Heart left ventricle (tissue), 16 donors: ENCODE measurements at places on chromosomes 6 and 20.

DNA sequence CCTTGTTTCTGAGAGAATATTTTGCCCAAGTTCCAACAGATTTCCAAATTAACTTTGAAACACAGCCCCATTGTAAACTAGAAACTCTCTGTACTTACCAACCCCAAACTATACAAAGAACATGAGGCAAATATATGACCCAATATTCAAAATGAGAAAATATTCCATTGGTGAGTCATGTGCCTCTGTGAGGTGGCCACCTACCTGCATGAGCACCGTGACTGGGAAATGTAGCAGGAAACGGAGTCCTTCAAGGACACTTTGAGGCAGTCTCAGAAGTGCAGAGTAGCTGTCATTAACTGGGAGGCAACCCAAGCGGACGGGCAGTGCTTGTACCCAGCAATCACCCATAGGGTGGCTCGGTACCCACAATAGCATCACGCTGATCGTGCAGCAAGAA is 335.5 kb upstream of the NOX3 start:
- H3K36me3 ChIP-seq: no peaks in the 10 kb centered on the region
- no peak for DNase-seq
- no peak overlapping the region for H3K27ac ChIP-seq
- H3K4me1 ChIP-seq: no peaks in the 10 kb centered on the region

DNA sequence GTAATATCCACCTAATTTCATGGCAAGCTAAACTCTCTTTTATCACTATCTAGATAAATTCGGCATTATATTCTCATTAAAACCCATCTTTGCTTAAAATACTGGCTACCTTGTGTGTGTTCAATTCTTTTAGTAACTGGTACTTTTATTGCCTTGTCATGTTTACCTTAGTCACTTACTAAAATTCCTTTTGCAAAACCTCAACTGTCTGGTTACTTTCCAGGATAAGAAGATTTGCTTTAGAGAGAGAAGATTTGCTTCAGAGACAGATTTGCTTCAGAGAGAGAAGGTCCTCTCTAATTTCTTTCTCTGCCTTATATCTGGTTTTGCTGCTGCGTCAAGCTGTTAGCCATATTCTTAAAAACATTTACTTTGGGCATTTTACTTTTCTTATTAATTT is 151.5 kb upstream of the MLIP start:
- no peak overlapping the region for H3K27ac ChIP-seq
- no peak overlapping the region for H3K4me3 ChIP-seq
- no peaks in the 10 kb centered on the region for H3K36me3 ChIP-seq
- DNase-seq: no peak

- H3K36me3 ChIP-seq: no peaks in the 10 kb centered on the region
- DNase-seq: no peak
- H3K27me3 ChIP-seq: no peaks in the 10 kb centered on the region
- no peaks in the 10 kb centered on the region for H3K4me1 ChIP-seq
Observed at GRCh38 chr6:44664716-44665115, 277.2 kb downstream of the CDC5L start.

GRCh38 chr6:422433-423054 is 31.0 kb downstream of the IRF4 start:
- no peak overlapping the region for H3K4me3 ChIP-seq
- H3K36me3 ChIP-seq: no peaks in the 10 kb centered on the region
- H3K27me3 ChIP-seq: no peaks in the 10 kb centered on the region
- H3K4me1 ChIP-seq: no peaks in the 10 kb centered on the region
- no peak for DNase-seq

DNA sequence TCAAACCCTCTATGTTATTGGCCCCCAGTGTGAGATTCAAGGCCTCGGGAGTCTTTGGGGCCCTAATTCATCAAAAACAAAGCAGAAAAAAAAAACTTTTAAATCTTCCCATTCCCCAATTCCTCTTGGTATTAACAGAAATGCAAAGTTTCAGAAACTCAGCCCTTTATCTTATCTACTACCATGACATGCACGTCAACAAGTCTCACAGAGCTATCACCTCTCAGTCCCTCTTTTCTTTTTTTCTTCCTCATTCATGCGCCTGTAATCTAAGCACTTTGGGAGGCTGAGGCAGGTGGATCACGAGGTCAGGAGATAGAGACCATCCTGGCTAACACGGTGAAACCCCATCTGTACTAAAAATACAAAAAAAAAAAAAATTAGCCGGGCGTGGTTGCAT is 22.7 kb downstream of the SAMD3 start:
- no peak for DNase-seq
- no peaks in the 10 kb centered on the region for H3K27me3 ChIP-seq
- no peak overlapping the region for H3K27ac ChIP-seq

- no peaks in the 10 kb centered on the region for H3K4me1 ChIP-seq
- H3K27ac ChIP-seq: no peak overlapping the region
- H3K36me3 ChIP-seq: peaks cover 43% of the 10 kb centered on the region
- no peaks in the 10 kb centered on the region for H3K27me3 ChIP-seq
- no peak overlapping the region for H3K4me3 ChIP-seq
- DNase-seq: no peak
Observed at GRCh38 chr20:20621195-20621594, 91.2 kb downstream of the RALGAPA2 start.

DNA sequence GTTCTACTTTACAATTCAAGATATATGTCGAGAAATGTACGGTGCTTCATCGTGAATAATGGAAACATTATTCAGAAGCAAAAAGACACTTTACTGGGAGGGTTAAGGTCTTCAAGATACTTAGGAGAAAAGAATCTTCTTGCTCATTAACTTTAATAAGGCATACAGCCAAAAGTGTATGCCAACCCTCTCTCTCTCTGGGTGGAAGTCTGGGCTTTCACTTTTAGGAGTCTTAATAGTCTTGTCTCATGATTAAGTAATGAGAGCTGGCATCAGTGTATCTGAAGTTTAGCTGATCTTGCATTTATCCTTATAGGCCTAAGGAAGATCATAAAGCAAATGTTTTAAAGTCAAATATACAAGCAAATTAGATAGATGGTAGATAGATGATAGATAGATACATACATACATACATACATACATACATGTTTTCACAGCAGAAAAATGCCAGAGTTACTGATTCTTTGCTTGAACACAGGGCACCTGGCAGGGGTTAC is 21.5 kb downstream of the OLIG3 start:
- DNase-seq: no peak

- H3K36me3 ChIP-seq: no peaks in the 10 kb centered on the region
- no peak overlapping the region for H3K4me3 ChIP-seq
- H3K27ac ChIP-seq: no peak overlapping the region
- H3K4me1 ChIP-seq: no peaks in the 10 kb centered on the region
Observed at GRCh38 chr6:122770835-122771601, 8.5 kb upstream of the FABP7 start.

- no peak overlapping the region for H3K27ac ChIP-seq
- no peaks in the 10 kb centered on the region for H3K4me1 ChIP-seq
- H3K27me3 ChIP-seq: peaks cover 54% of the 10 kb centered on the region
- no peak for DNase-seq
Observed at GRCh38 chr20:2797136-2797983, 3.1 kb downstream of the CPXM1 start.

- H3K27ac ChIP-seq: no peak overlapping the region
- DNase-seq: no peak
- no peaks in the 10 kb centered on the region for H3K36me3 ChIP-seq
- H3K27me3 ChIP-seq: no peaks in the 10 kb centered on the region
- no peaks in the 10 kb centered on the region for H3K4me1 ChIP-seq
Observed at GRCh38 chr6:145306489-145306888, 428.8 kb downstream of the EPM2A start.

- DNase-seq: no peak
- no peaks in the 10 kb centered on the region for H3K4me1 ChIP-seq
- no peak overlapping the region for H3K4me3 ChIP-seq
- H3K27ac ChIP-seq: no peak overlapping the region
- H3K36me3 ChIP-seq: no peaks in the 10 kb centered on the region
Observed at GRCh38 chr6:79808921-79809320, 138.4 kb downstream of the ELOVL4 start.

GRCh38 chr6:38192487-38192886 is 373.0 kb downstream of the ZFAND3 start:
- no peaks in the 10 kb centered on the region for H3K27me3 ChIP-seq
- no peaks in the 10 kb centered on the region for H3K36me3 ChIP-seq
- DNase-seq: no peak
- no peak overlapping the region for H3K27ac ChIP-seq

DNA sequence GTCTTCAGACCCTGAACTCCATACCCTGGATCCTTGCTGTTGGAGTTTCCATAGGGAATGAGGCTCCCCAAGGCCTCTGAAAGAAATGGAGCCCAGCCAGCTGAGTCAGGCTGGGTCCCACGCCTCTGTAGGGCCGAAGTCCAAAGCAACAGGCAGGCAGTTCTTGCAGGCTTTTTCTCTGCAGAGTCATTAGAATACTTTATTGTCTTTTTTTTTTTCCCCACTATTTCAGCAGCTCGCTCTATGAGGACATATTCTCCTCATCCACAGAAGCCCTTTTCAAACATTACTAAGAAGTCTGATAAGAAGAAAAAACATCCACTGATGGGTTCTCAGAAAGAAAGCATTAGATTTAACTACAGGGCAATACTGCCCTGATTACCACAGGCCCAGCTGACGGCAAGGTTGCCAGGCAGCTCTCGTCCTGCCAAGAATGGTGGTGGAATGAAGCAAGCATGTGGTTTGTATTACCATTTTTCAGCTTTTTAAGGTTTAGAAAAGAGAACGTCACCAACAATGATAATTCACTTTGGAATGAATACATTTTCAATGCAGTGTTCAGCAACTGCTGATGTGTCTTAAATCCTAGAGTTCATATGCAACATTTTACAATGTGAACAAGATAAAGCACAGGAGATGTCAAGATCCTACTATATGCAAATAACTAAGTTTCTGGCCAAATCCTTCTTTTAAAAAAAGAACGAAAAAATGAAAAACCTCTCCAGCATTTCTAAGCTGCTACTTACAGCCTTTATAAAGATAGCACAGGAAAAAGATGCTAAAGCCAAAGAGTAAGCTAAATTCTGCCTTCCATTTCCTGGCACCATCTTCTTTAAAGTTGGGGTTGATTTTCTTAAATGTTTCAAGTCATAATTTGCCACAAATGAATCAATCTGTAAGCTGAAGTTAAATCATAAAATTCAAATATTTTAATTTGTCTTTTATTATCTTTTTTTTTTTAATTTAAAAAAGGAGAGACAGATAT is 223.6 kb upstream of the CITED2 start:
- peak overlapping the region; percentile 70 for H3K27ac ChIP-seq
- peak; percentile 57 for DNase-seq

DNA sequence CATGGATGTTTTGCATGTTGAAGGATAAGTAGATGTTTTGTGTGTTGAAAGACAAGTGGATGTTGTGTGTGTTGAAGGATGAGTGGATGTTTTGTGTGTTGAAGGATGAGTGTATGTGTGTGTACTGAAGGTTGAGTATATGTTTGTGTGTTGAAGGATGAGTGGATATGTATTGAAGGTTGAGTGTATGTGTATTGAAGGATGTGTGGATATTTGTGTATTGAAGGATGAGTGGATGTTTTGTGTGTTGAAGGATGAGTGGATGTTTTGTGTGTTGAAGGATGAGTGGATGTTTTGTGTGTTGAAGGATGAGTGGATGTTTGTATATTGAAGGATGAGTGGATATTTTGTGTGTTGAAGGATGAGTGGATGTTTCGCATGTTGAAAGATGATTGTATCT is 325.0 kb downstream of the CDH4 start:
- H3K4me1 ChIP-seq: no peaks in the 10 kb centered on the region
- H3K36me3 ChIP-seq: no peaks in the 10 kb centered on the region
- no peak overlapping the region for H3K27ac ChIP-seq
- H3K27me3 ChIP-seq: peaks cover 2% of the 10 kb centered on the region
- DNase-seq: no peak

- H3K27me3 ChIP-seq: no peaks in the 10 kb centered on the region
- no peak for DNase-seq
- H3K4me1 ChIP-seq: no peaks in the 10 kb centered on the region
- H3K27ac ChIP-seq: no peak overlapping the region
Observed at GRCh38 chr6:104771258-104771832, 88.4 kb downstream of the HACE1 start.

DNA sequence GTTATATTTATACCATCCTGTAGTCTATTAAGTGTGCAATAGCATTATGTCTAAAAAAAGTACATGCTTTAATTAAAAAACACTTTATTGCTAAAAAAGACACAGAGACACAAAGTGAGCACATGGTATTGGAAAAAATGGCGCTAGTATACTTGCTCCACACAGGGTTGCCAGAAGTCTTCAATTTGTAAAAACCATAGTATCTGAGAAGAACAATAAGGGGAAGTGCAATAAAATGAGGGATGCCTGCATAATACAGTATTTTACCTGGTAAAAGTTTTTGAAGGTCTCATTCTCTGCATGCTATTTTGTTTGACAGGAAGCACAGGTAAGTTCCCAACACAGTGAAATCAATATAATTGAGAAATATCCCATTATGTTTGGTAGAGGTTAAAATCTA is 1.6 kb downstream of the NOX3 start:
- H3K27me3 ChIP-seq: no peaks in the 10 kb centered on the region
- H3K4me1 ChIP-seq: peaks cover 5% of the 10 kb centered on the region
- H3K36me3 ChIP-seq: no peaks in the 10 kb centered on the region
- H3K4me3 ChIP-seq: no peak overlapping the region
- H3K27ac ChIP-seq: no peak overlapping the region

DNA sequence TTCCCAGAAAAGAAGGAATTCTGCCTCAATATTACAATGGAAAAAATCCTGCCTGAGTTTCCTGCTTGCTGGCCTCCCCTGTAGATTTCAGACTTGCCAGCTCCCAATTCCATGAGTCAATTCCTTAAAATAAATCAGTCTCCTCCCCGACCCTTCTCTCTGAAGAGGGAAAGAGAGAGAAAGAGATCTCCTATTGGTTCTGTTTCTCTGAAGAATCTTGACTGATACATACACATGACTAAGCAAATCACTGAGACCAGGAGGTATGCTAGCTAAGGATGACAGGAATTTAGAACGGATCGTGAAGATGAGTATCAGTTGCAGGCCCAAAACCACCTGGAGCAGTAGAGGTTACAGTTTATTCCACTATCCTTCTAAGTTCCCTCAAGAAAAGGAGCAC is 11.3 kb upstream of the RBM24 start:
- H3K4me1 ChIP-seq: no peaks in the 10 kb centered on the region
- H3K36me3 ChIP-seq: no peaks in the 10 kb centered on the region
- no peak for DNase-seq
- no peaks in the 10 kb centered on the region for H3K27me3 ChIP-seq
- H3K27ac ChIP-seq: peak overlapping the region; percentile 69

- H3K27me3 ChIP-seq: no peaks in the 10 kb centered on the region
- no peaks in the 10 kb centered on the region for H3K4me1 ChIP-seq
- no peak overlapping the region for H3K27ac ChIP-seq
Observed at GRCh38 chr20:13936781-13937576, 53.4 kb downstream of the SEL1L2 start.

- no peaks in the 10 kb centered on the region for H3K27me3 ChIP-seq
- no peak for DNase-seq
- no peak overlapping the region for H3K27ac ChIP-seq
- H3K4me1 ChIP-seq: no peaks in the 10 kb centered on the region
Observed at GRCh38 chr6:88808381-88808780, 155.0 kb downstream of the RNGTT start.

GRCh38 chr6:129317931-129318820 is 391.8 kb downstream of the ARHGAP18 start:
- no peaks in the 10 kb centered on the region for H3K4me1 ChIP-seq
- H3K27ac ChIP-seq: no peak overlapping the region
- H3K36me3 ChIP-seq: peaks cover 100% of the 10 kb centered on the region
- no peak overlapping the region for H3K4me3 ChIP-seq
- no peak for DNase-seq
